ENCODE measurements at places on chromosomes 2 and 18.

DNA sequence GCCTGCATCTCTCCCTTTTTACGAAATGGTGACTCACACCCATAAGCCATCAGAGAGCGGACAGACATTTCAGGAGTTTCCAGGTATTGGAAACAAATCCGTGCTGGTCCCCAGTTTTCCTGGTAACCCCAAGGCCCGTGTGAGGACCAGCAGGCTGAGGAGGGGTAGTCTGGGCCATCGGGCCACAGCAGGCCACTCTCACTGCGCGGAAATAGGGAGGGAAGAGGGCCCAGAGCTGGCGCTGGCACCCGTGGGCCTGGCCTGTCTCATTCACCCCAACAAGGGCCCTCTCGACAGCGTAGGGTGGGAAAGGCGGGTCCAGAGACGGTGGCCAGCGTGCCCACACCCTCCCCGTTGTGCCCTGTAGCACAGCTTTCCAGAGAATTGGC lies 13.7 kb upstream of the FAHD2A start:
- DNase-seq, result no peak

GRCh38 chr18:22705328-22705727 lies 227.8 kb upstream of the RBBP8 start:
- DNase-seq, result peak; percentile 78

DNA sequence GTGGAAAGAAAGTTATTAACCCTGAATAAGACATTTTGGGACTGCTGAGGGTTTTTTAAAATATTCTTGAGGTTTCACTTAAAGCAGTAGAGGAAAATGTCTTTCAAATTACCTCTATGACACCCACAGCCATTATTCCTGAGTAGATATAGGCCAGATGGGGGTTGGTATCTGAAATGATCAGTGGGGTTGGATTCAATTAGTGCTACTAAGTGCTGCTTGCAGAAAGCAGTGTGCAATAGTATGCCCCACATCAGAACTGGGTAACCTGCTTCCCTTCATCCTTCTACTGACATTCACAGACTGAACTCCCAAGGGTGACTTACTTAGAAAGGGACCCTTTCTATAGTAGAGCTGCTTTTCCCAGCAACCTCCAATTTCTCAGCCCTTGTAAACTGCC lies 7.3 kb upstream of the ETAA1 start:
- DNase-seq, result no peak

- no peak for DNase-seq
These were observed 13.9 kb downstream of the AFTPH start for GRCh38 chr2:64537991-64538390.

GRCh38 chr2:49801898-49802450 lies 647.7 kb upstream of the FSHR start:
- no peak for DNase-seq

DNA sequence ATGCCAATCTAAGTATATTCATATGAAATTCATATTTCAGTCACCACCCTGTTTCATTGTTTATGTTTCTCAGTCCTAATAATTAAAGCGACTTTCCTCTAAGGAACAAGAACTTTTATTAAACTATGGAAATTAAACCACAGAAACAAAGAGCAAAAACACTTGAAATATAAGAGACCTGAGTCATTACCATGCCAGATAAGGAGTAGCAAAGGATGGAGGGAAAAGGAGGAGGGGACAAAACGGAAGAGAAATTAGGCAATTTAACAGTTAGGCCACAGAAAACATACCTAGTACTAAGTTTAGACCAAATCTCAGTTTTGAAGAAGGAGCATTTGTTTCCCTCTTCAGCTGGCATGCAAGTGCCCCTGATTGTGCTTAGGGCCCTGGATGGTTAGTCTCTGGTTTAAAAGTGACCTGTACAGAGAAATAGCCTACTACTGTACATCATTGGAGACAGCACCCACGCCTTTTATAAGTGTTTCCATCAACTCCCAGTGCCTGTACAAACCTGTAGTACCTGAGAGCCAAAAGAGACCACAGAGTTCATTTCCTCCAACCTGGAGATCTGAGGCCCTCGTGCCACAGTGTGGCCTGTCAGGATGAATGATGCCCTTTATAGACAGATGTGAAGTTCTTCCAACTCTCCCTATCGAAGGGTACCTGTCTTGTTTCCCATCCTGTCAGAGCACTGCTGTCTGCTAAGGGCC lies 74.5 kb downstream of the SPATS2L start:
- peak; percentile 30 for DNase-seq

DNA sequence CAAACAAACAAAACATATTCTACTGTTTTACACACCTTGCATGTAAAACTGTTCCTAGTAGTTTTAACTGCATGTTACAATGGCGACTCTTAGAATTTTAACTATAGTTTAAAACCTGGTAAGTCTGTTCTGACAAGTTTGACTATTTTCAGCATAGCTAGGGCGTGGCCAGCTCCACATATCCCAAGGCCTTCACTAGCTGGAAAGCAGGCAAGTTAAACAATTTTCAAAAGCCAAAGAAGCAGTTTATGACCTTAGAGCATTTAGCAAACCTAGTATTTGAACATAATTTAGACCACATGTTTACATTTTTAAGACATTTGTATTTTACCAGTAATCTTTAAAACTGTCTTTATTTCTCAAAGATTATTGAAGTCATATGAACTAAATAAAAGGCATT lies 402.8 kb upstream of the SYT4 start:
- DNase-seq, result no peak

DNA sequence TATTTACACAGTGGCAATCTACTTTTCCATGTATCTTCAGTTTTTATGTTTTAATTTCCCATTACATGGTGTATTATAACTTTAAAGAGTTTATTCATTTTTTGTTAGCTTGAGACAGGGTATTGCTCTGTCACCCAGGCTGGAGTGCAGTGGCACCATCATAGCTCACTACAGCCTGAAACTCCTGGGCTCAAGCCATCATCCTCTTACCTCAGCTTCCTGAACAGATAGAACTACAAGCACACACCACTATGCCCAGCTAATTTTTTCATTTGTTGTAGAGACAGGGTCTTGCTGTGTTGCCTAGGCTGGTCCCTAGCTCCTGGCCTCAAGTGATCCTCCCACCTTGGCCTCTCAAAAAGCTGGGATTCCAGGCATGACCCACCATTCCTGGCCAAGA lies 66.8 kb downstream of the COA5 start:
- no peak for DNase-seq

DNA sequence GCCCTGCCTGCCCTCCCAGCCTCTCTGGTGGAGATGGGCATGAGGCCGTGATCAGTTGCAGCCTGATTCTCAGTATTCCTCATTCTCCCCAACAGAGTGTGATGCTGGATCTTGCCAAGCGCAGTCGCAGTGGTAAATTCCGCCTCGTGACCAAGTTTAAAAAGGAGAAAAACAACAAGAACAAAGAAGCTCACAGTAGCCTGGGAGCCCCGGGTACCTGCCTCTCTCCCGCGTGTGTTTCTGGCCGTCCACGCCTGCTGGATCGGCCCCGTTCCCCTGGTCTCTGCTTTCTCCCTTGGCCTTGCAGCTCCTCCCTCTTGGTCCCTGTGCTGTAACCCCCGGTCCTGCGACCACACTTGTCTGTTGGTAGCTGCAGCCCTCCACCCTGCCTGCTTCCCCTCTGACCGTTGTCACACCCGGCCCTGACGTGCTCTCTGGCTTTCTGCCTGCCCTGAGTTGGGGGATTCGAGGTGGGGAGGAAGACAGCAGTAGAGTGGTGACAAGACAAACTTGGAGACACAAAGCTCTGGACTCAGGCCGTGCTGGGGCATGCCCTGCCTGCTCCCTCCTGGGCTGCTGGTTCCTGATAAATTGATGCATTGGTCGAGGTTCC lies 99.5 kb downstream of the USP40 start:
- no peak for DNase-seq

- no peak for DNase-seq
These were observed 262.2 kb upstream of the ZNF521 start for GRCh38 chr18:25614168-25614567.

DNA sequence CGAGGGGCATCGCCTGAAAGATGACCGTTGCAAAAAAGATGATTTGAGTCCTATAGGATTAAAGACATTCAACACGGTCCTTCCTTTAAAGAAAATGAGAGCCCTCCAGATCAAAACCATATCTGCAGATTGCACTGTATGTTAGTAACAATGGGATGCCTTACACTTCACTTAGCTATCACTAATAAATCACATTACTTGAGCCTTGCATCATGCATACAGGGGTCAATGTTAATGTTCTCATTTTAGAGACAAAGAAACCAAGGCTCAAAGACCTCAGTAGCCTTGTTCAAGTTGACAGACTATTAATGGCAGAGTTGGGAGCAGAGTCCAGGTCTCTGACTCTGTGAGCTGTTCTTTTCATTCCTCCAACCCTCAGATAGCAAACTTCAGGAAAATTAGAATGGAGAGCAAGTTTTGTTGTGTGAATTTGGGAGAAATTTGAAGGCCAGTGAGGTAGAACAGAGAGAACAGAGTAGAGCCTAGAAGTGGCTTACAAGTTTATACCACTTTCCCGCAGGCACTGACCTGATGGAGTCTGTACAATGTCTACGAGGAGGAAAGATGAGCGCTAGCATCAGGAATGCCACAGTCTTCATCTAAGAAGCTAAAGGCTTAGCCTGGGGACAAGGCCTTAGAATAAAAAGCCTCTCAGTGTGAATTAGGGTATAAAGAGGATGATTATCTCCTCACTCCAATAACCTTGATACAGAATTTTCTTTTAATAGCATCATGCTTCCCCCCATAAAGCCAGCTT lies 48.3 kb downstream of the TRIB2 start:
- no peak for DNase-seq

GRCh38 chr18:73235491-73235890 lies 367.7 kb upstream of the NETO1 start:
- peak; percentile 92 for DNase-seq

DNA sequence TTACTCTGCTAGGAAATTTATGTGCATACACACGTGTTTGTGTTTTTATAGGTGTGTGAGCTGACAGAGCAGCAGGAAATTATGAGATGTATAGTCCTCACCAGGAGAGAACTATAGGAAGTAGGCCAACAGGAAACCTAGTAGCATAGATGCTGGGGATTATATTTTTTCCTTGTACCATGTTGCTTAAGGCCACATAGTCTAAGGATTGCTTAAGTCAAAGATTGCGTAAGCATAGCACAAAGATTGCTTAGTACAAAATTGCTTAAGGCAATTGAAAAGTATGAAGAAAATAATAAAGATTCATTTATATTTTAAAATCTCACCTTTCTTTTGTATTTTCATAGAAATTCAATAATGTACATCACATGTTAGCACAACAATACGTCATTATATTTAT lies 18.7 kb upstream of the CCDC102B start:
- DNase-seq, result no peak

GRCh38 chr2:26327291-26328272 lies 18.4 kb upstream of the SELENOI start:
- DNase-seq, result no peak

- DNase-seq, result no peak
These were observed 26.0 kb upstream of the FLACC1 start for GRCh38 chr2:201383136-201383535.

DNA sequence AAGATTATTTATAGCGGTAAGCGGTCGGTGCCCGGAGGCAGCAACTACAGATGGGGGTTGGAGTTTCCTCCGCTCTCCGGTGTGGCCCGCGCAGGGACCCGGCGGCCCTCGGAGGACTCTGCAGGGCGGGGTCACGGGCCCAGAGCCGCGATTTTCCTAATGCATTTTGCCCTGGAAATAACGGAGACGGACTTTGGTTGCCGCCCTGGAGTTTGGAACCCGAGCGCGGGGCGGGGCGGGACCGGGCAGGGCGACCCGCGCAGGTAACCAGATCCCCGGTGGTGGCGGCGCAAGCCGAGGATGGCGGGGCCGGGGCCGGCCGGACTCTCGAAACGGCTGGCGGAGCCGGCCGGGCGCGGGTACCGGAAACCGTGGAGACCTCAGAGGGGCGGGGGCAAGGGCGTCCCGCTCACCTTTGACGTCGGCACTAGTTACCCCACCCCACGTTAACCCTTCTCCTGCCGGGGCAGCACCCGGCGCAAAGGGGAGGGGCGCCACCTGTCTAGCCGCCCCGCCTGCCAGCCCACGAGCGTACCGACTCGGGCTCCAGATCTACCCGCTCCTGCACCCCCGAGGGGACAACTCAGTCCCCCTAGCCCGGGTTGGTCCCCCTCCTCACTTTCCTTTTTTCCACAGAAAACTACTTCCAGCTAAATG lies 2.9 kb downstream of the CYP26B1 start:
- no peak for DNase-seq

- DNase-seq, result no peak
These were observed 82.4 kb downstream of the RTN4 start for GRCh38 chr2:54967759-54968365.

DNA sequence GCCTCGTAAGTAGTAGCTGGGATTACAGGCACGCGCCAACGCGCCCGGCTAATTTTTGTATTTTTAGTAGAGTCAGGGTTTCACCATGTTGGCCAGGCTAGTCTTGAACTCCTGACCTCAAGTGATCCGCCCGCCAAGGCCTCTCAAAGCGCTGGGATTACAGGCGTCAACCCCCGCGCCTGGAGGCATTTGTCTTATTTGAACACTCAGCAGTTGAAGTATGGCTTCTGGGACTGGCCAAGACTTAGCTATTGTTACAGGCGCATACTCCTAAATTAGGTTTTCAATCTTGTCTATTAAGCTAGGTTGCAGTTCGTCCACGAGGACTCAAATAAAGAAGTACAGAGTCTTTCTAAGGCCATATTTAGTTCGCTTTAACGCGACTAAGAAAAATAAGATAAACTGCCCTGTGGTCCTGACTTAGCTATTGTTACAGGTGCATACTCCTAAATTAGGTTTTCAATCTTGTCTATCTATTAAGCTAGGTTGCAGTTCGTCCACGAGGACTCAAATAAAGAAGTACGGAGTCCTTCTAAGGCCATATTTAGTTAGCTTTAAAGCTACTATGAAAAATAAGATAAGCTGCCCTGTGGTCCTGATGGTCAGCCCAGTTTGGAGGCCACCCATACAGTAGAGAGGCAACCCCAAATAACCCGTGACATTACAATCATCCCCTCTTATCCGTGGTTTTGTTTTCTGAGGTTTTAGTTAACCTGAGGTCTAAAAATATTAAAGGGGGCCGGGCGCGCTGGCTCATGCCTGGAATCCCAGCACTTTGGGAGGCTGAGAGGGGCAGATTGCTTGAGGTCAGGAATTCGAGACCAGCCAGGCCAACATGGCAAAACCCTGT lies 20.8 kb upstream of the MTA3 start:
- DNase-seq, result no peak

GRCh38 chr2:96511851-96512250 lies 6.7 kb upstream of the NEURL3 start:
- no peak for DNase-seq

DNA sequence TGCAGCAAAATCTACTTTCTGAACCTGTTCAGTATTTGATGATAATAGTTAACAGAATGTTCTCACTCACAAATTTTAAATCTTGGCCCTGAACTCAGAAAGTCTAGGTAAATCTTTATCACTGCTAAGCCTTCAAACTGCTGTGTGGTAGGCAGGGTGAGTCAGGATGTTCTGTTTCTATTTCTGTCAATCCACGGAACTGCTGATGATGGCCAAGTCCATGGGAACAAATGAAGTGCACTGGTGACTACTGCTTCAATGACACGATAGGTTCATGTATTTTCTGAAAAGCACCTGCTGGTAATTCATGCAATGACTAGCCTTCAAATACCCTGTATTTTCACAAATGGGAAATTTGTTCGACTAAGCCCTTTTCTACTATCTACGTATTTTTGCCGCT lies 14.2 kb downstream of the NIFK start:
- DNase-seq, result peak; percentile 92

- DNase-seq, result no peak
These were observed 24.0 kb downstream of the WIPF1 start for GRCh38 chr2:174573621-174574081.
